ENCODE measurements at places on chromosomes 13 and 19. TPM values are rescaled to one million over a fixed set of nuclear protein-coding genes. Genes with fewer than 3 reads are reported as not detected.

DNA sequence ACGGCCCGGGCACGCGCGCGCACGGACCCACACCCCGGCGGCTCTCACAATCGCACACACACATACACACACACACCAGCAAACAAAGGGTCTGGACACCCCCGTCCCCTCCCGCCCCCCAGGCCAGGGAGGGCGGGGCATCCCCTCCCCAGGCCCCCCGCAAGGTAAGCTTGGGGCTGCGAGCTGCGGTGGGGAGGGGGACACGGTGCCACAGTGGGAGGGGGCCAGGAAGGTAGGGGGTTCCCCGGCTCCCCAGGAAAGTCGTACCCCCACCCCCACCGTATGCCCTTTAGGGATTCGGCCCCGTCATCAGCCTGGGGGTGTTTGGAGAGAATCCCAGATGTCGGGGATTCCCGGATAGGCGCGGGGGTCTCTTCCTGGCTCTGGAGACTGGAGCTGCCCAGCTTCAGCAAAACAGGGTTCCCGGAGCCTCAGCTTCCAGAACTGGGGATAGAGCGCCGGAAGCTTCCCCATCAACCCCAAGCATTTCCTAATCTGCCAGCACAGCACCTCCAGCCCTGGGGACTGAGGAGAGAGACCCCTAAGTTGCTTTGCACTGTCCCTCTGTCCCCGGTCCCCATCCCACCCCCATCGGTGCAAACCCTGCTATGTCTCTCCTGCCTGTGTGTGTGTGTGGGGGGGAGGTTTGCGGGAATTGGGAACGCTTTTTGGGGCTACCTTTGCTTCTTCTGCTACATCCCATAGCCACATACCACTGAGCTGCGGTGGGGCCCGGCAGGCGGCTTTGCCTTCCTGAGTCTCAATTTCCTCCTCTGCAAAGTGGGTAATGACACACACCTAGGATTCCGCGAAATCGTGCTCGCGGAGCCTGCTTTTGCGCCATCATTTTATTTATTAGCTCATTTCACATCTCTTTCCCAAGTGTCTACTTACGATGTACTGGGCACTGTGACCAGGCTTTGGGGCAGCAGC, 1.8 kb upstream of the CDC37 start:
- ATAC-seq, result peak; percentile 0

GRCh38 chr13:103078158-103078557, 11.9 kb upstream of the SLC10A2 start:
- ATAC-seq, result no peak

DNA sequence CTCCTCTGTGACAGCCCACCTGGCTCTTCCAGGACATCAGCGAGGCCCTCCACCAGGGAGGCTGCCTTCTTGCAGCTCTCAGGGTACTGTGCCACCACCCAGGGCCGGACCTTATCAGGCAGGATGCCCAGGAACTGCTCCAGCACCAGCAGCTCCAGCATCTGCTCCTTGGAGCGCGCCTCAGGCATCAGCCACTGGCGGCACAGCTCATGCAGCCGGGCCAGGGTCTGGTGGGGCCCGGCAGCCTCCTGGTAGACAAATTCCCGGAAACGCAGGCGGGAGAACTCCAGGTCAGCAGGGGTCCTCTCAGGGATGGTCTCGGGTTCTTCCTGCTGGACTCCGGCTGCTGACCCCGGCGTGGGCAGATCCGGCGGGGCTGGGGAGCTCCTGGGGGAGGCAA, 8.2 kb downstream of the ZSCAN18 start:
- no peak for ATAC-seq

DNA sequence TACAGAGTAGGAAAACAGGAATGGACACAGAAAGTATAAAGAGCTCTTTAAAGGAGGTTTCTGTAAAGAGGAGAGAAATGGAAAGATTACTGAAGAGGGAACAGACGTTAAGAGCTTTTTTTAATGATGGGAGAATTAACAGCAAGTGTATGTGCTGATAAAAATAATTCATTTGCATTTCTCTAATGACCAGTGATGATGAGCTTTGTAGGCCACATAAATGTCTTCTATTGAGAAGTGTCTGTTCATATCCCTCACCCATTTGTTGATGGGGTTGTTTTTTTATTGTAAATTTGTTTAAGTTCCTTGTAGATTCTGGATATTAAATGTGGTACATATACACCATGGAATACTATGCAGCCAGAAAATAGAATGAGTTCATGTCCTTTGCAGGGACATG, 40.0 kb downstream of the MYO16 start:
- ATAC-seq, result no peak

GRCh38 chr19:35330475-35330874, 1.5 kb downstream of the CD22 start:
- ATAC-seq, result peak; percentile 60

GRCh38 chr13:111476197-111476596, 155.8 kb downstream of the TEX29 start:
- ATAC-seq, result peak; percentile 90

GRCh38 chr19:45515081-45515624, 7.9 kb downstream of the VASP start:
- peak; percentile 32 for ATAC-seq

- no peak for ATAC-seq
These were observed 139.6 kb downstream of the RXFP2 start for GRCh38 chr13:31878955-31879354.

DNA sequence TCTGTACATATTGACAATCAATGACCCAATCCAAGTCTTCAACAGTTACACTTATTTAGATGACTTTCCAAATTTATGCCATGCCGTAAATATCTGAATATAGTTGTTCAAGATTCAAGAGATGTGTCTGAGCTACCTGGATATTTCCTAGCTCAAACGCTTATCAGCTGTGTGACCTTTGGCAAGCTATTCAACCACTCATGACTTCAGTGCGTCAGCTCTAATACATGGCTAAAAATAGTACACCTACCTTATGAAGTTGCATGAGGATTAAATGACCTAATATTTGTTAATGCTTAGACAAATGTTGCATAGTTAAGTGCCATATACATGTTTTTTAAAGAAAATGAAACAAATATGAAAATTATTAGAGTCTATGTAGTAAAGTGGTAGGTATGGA, 704.1 kb downstream of the OLFM4 start:
- ATAC-seq, result no peak

The NRTN gene
- total RNA-seq, result 2.7 TPM

The FLT3LG gene
- total RNA-seq, result 3.3 TPM

- ATAC-seq, result no peak
These were observed 264.7 kb downstream of the MZT1 start for GRCh38 chr13:72462726-72463125.

The CGB3 gene
- total RNA-seq, result not detected
